Fibroblast of skin of abdomen (primary cell): ENCODE measurements at places on chromosomes 11 and 22.

GRCh38 chr11:73538381-73538872 is 59.5 kb downstream of the FAM168A start:
- DNase-seq = peak; percentile 10

DNA sequence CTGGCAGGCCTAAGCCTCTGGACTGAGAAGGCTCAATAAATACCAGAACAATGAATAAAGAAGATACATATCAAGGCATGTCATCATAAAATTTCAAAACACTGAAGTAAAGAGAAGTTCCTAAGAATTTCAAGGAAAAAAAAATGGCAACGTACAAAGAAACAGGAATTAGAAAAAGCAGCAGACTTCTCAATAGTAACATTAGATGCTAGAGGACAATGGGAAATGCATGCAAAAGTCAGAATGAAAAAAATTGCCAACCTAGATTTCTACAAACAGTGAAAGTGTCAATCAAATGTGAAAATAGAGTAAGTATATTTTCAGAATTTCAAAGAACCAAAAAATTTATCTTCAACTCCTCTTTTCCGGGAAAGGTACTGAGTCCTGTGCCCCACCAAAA is 125.0 kb downstream of the KCNC1 start:
- DNase-seq = no peak

DNA sequence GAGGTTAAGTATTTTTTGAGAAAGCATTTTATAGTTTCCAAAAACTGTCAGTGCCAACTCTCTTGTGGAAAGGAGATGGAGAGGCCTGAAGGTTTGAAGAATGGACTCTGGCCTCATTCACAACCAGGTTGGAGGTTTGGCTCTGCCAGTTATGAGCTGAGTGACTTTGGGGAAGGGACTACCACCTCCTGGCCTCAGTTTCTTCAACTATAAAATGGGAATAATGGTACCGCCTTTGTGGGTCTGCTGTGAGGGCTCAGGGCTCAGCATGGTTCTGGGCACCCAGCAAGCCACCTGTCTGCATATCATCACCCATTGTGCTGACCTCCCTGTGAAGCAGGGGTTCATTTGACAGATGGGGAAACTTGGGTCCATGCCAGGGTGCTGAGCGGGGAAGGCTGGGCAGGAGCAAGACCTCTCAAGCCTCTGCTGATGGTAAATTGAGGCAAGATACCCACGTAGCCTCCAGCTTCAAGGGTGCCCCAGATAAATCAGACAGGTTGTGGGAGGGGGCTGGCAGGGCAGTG is 3.5 kb upstream of the LIF start:
- DNase-seq = no peak

DNA sequence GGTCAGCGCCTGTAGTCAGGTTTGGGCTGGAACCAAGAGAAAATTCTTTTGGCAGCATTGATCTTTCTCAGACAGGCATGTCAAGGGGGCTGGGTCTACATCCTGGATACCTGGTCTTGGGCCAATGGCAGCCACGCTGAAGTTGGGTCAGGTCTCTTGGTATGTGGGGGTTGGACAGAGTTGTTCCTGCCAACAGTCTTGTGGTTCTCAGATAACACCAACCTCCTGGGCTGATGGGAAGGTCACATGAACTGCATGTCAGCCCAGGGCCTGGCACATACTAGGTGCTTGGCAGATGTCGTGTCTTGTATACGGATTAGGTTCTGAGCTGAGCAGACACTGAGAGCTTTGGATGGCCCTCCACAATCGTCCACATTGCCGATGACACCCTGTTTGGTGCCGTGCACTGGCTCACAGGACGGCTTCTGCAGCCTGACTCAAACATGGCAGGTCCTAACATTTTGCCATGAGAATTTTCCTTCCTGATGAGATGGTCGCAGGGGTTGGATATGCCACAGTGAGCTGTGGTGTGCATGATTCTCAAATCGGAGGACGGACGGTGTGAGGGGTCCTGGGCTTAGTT is 42.0 kb downstream of the FBLN1 start:
- peak; percentile 57 for DNase-seq

DNA sequence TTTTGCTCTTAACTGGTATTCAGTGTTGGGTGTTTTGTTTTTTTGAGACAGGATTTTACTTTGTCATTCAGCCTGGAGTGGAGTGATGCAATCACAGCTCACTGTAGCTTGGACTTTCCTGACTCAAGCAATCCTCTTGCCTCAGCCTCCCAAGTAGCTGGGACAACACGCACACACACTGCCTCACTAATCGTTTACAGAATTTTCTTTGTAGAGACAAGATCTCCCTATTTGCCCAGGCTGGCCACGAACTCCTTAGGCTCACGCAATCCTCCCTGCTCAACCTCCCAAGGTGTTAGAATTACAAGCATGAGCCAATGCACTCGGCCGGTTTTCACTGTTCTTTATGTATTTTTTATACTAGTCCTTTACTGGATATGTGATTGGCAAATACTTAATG is 51.0 kb upstream of the IGLL5 start:
- DNase-seq = no peak

DNA sequence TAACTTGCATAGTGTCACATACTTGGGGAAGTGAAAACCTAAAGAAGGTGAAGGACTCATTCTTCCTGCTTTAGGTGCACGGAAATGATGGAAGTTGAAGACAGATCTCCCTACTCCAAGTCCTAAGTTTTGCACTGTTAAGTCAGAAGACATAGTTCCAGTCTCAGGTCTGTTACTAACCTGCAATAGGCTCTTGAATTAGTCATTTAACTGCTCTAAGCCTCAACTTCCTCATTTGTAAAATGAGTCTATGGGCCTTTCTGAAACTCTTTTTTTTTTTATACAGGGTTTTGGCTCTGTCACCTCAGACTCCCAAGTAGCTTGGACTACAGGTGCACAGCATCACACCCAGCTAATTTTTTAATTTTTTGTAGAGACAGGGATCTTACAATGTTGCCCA is 30.8 kb upstream of the POU2AF1 start:
- no peak for DNase-seq

DNA sequence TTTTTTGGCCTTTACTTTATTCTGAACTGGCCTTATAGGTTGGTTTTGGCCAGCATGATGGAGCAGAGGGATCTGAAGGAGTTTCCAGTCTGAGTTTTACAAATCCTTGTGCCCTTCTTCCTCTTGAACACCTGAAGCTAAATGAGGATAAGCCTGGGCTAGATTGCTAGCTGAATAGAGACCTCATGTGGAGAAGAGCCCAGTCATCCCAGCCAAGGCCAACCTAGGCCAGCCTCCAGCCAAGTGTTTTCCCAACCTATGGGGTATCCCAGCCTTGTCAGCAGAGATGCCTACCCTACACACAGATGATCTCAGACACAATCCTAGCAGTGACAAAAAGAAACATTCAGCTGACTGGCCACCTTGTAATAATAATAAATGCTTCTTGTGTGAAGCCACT is 966 bp upstream of the CASP12 start:
- no peak for DNase-seq
